ENCODE measurements at places on chromosomes 3 and 15. TPM values are rescaled to one million over a fixed set of nuclear protein-coding genes. Genes with fewer than 3 reads are reported as not detected.

INO80 gene
- total RNA-seq = 24.9 TPM

ZNF662 gene
- total RNA-seq = 0.74 TPM

LDHAL6B gene
- not detected for total RNA-seq

KNG1 gene
- not detected for total RNA-seq

CACNA1D gene
- 1.9 TPM for total RNA-seq

NIT2 gene
- 27.7 TPM for total RNA-seq

APOD gene
- 2.9 TPM for total RNA-seq

CTNNB1 gene
- 693 TPM for total RNA-seq

DET1 gene
- total RNA-seq = 11.5 TPM

ACVR2B gene
- total RNA-seq = 2.5 TPM

MCF2L2 gene
- not detected for total RNA-seq

PLA1A gene
- total RNA-seq = 1.1 TPM

CCRL2 gene
- total RNA-seq = not detected

CACNA2D2 gene
- not detected for total RNA-seq

SEMA6D gene
- 17.7 TPM for total RNA-seq

NR1I2 gene
- not detected for total RNA-seq
